ENCODE measurements at places on chromosomes 3 and 15.

DNA sequence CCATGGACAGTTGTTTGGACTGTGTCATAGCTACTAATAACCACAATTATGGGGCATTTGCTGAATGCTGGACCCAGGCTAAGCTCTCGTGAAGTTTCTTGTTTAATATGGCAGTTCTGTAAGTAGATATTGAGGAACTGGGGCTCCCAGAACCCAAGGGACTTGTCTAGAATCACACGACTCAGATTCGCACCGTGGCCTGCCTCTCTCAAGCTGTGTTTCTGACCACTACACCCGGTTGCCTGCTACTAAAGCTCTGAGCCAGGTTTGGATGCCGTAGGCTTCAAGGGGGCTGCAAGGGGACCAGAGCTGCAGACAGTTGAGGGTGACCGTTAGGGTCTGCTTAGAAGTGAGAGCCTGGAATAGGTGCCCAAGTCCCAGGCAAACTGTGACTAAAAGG lies 11.5 kb downstream of the TEX264 start:
- no peak for DNase-seq

DNA sequence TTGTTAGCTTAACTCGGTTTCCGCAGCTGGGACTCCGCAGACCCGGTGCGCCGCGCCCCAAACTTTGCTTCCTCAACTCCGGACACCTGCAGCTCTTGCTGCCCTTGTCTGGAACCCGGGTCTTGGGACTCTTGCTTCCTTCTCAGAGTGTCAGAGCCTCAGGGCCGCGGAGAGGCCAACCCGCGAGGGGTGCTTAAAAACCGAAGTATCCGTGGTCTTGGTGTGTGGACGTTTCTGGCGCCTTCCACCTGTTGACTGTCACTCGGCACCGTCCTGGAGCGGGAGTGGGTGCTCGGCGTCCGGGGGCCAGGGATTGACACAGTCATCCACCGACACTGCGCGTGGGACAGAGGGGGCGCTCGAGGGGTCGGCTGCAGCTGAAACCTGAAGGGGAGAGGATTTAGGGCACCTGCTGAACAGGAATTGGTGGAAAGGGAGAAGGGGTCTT lies 386 bp downstream of the SQOR start:
- DNase-seq, result no peak

DNA sequence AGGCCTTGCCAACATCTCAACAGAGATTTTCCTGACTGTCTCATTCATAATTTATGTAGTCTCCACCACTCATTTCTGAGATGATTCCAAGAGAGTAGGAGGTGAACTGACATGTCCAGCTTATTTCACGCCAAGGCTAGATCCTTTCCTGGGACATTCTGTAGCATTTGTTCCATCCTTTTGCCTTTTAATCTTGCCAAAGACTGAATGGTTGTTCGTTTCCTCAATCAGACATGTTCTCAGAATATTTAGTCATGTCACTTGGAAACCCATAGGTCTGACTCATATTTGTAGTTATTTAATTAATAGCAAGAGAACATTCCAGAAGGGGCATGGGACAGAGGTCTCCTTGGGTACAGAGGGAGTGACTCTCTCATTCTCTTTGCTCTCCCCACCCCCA lies 80.9 kb downstream of the DHX36 start:
- peak; percentile 65 for DNase-seq

DNA sequence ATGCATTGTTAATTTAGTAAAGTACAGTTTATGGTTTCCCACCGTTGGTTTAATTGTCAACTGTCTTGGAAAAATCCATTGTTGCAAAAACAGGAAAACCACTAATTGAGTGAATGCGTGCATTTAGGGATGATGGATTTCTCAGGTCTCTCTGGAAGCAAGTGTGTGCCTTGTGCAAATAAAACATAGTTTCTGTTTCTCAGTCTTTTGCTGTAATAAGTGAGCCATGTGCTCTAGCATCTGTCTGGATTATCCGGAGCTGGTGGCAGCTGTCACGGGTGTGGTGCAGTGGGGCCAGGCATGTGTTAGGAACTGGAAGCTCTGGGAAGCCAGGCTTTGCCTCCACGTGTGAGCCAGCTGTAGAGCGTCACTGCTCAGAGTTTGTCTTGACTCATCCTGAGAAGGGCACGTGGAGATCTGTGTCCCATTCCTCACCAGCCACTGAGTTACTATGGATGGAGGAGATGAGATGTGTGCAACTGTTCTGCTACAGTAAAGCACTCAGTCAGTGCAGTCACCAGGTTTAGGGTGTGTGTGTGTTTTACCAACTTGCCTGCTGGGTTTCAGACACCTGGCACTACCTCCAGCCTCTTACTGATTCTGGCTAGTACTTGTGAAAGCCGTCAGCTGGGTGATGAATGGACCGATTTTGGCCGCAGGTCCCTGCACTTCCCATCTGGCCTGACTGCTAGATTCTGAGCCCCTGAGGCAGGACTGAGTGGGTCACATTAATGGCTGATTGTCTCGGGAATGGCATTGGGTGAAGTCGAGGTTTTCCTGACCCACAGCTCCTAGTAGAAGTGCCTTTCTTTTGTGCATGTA lies 7.2 kb downstream of the APBA2 start:
- DNase-seq, result no peak

GRCh38 chr3:59857589-59858346 lies 807.9 kb upstream of the CFAP20DC start:
- peak; percentile 36 for DNase-seq

DNA sequence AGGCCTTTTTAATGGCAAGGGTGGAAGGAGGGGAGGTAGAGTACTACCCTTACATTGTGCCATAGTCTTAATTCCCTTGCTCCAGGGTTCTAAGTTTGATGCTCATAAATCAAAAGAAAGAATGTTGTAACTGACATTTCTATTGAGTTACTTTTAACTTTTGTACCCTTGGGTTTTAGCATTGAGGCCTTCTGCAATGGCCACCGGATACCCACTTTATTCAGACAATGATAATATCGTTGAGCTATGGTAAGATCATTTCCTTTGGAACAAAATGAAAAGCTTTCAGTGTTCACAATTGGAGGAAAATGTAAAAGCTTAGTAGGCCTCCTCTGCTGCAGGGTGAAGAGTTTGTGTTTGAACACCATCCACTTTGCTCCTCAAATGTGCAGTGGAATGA lies 16.8 kb downstream of the CGNL1 start:
- no peak for DNase-seq

DNA sequence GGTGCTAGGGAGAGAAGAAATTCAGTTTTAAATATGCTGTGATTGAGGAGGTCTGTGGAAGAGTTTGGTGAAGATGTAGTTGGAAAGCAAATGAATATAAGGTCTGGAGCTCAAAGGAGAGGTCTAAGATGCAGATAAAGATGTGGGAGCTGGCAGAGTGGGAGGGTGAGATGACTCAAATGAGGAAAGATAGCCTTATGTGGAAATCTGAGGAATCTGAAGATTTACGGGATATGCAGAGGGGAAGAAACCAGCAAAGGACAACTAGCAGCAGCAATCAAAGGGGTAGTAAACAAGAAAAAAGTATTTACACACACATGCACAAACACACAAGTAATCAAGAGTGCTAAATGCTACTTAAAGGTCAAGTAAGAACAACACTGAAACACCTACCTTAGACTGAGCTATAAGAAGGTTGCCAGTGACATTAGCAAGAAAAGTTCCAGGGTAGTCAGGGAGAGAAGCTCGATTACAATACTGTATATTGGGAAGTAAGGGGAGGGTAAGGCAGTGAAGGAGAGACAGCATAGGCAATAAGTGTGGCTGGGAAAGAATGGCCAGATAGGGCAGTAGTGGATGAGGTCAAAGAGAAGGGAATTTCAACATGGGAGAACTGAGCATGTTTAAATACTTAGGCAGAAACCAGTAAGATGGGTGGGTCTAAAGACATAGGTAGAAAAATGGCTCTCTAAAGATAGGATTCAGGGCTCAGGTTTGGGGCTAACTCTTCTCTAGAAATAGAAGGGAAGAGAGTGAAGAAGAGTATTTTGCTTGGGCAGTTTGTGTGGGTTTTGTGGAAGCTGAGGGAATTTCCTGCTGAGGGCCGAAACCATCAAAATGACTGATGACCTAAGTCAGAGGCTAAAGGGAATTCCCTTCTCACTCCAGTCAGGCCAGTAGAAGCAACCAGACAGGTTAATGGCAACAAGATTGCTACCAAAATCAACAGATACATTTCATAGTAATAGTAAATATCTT lies 8.9 kb downstream of the CMTM6 start:
- no peak for DNase-seq

DNA sequence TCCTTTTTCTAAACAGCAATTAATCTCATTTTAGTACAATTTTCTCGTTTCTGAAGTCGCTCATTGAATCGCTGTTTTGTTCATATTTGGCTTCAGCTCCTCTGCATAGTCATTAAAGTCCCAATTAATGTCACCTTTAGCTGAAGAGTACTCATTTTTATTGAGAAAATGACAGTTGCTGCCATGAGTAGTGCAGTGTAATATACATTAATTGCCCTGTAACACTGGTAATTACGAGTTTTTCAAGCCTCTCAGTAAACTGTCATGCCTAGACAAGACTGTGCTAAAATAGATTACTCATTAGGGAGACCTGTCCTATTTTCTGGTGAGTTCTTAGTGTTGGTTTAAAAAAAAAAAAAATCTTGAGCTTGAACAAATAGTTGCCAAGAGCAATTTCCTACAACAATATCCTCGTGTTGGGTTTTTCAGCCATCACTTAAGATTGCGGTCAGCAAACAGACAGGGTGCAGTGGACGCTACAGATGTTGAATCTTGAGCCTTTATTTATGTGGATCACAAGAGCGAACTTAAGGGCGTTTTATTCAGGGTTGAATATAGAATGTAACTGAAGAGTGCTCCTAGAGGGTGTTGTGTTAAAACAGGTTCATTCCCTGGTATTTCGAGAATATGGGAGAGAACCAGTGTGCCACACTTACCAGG lies 176.0 kb downstream of the CDIN1 start:
- DNase-seq, result no peak

- no peak for DNase-seq
Observed at GRCh38 chr3:14458434-14459275, 56.2 kb downstream of the SLC6A6 start.

GRCh38 chr3:61826161-61826560 lies 264.8 kb downstream of the PTPRG start:
- no peak for DNase-seq

GRCh38 chr3:150412561-150413231 lies 4.6 kb downstream of the TSC22D2 start:
- DNase-seq, result peak; percentile 65

GRCh38 chr3:135567223-135567622 lies 398.3 kb upstream of the PPP2R3A start:
- no peak for DNase-seq

- no peak for DNase-seq
Observed at GRCh38 chr3:116739678-116740077, 30.1 kb downstream of the TUSC7 start.

GRCh38 chr3:58793938-58794337 lies 127.4 kb upstream of the FAM3D start:
- DNase-seq, result no peak

DNA sequence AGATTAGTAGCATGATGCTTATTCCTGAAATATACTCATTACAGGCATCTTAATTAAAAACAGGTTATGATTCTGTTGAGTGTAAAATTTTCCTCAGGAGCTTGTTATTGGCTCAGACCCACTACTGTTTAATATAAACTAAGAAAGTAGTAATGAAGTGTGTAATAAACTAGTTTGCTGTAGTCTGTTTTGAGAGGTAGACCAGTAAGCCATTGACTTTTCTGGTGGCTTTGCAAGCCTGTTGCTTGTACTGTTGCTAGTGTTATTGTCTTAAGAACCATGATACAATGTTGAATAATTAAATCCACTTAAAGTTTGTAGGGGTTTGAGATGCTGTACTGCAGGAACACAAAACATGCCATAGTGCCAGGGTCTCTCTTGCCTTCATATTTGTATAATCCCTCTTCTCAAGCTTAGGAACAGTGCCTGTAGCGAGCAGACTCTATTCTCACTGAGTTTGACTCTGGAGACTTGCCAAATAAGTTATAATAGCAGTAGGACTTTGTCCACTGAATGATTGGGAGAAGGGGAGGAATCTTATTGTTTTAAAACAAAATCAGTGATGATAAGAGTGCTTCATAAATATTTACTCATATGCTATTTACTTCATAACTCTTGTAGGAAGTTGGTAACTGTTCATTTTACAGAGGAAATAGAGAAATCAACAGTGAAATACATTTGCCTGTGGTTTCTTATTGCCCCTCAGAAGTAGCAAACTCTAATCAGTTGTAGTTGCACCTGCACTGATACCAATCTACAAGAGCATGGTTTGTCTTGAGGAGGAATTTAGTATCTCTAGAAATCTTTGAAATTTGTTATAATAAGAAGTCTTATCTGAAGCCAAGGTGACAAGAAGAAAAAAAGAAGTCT lies 13.4 kb downstream of the TCF12 start:
- no peak for DNase-seq

DNA sequence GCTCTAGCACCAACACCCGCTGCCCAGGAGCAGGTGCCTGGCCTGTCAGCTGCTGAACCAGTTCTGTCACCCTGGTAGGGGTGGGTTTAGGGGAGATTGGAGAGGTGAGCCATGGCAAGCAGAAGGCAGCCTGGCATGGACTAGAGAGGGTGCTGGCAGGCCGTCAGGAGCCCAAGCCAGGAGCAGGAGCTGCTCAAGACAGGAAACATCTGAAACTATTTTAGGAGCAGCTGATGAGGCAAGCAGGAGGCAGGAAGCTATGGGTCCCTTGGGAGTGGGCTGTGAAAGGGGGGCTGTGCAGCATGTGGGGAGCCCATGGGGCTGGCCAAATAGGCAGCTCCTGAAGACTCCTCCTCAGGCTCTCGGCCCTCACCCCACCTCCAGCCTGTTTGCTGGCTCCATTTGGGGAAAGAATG lies 2.3 kb downstream of the INKA1 start:
- DNase-seq, result peak; percentile 91

GRCh38 chr3:132083583-132084279 lies 48.9 kb upstream of the CPNE4 start:
- peak; percentile 62 for DNase-seq

DNA sequence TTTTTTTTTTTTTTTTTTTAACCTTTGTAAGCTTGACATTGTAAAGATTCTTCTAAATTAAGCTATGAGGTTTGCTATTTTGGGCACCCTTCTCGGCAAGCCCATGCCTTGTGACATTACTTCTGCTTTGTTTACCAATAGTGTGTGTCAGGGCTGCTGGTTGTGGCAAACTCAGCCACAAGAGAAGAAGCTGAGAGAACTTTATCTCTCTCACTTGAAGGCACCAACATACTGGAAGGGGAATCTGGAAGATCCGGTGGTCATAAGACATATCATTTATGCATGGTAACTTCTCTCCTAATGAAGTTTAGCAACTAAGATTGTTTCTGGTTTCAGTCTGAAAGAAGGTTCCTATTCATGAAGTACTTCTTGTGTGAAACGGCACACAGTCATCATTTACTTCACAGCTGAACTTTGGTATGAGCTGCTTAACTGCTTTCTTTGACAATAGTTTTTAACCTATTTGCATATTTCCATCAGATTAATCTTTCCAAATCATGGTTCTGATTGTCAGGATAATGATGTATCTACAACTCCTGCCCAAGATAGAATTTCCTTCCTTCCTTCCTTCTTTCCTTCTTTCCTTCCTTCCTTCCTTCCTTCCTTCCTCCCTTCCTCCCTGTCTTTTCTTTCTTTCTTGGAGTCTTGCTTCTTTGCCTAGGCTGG lies 189.3 kb downstream of the NFKBIZ start:
- no peak for DNase-seq
